ENCODE measurements at places on chromosomes 7 and 10.

GRCh38 chr10:45106236-45106856, 105.6 kb downstream of the ZNF22 start:
- DNase-seq: no peak

GRCh38 chr10:102420181-102420713, 389 bp upstream of the FBXL15 start:
- no peak for DNase-seq

- DNase-seq: no peak
Observed at GRCh38 chr10:77274046-77274795, 363.4 kb downstream of the KCNMA1 start.

DNA sequence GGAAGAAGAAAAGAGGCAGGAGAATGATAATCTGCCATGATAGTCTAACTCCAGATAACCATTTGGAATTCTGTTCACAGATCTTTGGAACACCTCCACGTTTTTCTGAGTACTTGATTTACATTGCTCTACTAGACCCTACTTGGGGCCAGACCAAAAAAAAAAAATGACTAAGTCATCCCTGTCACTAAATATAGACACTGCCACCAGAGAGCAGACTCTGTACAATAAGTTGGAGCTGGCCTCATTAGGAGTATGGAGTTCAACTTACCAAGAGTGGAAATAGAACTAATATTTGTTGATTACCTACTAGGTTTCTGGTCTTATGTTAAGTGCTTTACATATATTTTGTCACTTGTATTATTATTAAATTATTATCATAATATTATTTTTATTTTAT, 80.9 kb upstream of the ZNF800 start:
- DNase-seq: no peak
